ENCODE measurements at places on chromosomes 5 and 9.

GRCh38 chr5:82332886-82333615 lies 54.9 kb upstream of the RPS23 start:
- DNase-seq, result no peak

DNA sequence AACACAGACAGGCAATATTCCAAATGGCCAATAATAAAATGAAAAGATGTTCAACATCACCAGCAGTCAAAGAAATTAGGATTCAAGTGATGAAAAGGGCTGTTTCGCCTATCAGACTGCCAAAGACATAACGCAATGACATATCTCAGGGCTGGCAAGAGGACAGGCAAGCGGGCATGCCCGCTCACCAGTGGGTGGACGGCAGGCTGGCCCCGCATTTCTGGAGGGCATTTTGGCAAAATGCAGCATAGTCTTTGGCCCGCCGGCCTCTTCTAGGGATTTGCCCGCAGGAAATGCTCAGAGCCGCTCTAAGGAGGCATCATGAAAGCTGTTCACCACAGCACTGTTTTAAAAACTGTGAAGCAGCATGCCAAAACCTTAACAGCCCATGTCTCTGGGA lies 1.4 kb upstream of the PPP1R26 start:
- DNase-seq, result no peak

- no peak for DNase-seq
These were observed 6.2 kb downstream of the NEK6 start for GRCh38 chr9:124263800-124264426.

DNA sequence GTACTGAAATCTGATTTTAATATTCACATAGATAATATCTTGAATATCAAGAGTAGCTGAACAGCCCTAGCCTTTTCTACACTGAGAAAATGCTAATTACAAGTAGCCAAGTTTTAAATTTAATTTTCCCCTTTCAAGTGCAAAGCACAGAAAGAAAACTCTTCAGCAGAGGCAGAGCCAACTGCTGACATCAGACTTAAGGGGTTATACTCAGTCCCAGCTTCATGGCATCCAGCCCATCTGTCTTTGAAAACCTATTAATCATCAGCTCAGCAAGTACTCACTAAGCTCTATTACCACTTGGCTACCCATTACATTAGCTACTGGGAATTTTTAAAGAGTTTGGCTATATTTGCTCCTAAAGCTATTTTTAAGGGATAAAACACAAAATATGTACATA lies 220.5 kb downstream of the SLC12A2 start:
- DNase-seq, result no peak

GRCh38 chr5:132274050-132274792 lies 16.7 kb downstream of the PDLIM4 start:
- DNase-seq, result no peak

- DNase-seq, result no peak
These were observed 473 bp downstream of the IRGM start for GRCh38 chr5:150846654-150847333.
